ENCODE measurements at places on chromosomes 7 and 10.
A peak's percentile ranks its signal among the peaks of the same experiment; 100 is the strongest.

DNA sequence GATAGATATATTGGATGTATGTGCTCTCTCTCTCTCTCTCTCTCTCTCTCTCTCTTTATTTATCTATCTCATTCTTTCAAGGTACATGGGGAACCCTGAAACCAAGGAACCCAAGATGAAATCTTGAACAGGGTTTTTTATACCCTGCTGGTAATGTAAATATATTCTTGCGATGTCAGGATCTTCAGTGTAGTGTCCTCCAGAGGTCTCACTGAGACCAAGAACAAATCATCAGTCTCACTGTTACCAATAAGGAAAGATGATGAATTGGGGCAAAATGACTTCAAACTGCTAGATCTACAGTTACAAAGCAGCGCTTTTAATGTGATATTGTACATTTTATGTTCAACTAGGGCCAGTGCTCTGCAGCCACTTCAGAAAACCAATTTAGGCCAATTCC, 423.5 kb downstream of the ANKRD7 start:
- DNase-seq = no peak

- DNase-seq = no peak
Measured at GRCh38 chr7:151384352-151384697, 25.5 kb downstream of the WDR86 start.

- no peak for DNase-seq
Measured at GRCh38 chr10:52570490-52570889, 202.1 kb downstream of the MBL2 start.

- DNase-seq = peak; percentile 34
Measured at GRCh38 chr7:42226354-42226941, 10.6 kb downstream of the GLI3 start.

DNA sequence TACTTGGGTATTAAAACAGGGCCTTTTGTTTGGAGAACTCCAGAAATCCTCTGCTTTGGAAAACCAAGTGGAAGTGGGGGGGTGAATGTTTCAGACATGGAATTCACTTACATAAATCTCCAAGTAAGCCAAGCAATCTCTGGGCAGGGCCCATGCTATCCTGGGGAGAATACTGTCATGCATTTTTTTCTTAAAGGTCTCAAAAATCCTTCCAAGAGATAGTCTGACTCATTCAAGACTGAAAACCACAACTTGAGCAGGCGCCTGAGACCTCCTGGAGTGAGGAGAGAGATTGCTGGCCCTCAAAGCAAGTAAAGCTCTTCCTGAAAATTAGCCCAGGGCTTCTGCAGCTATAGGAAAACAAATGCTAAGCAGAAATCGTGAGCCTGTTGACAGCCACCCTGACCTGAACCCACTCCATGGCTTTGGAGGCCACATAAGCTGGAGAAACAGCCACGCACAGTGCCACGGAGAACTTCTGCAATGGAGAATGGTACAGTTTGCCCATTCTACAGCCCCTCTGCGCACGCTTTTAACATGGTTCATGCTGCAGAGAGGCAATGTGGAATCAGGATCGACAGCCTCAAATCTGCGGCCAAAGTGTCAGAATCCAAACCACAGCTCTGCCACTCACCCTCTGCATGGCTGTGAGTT, 203.1 kb upstream of the AUTS2 start:
- peak; percentile 99 for DNase-seq

DNA sequence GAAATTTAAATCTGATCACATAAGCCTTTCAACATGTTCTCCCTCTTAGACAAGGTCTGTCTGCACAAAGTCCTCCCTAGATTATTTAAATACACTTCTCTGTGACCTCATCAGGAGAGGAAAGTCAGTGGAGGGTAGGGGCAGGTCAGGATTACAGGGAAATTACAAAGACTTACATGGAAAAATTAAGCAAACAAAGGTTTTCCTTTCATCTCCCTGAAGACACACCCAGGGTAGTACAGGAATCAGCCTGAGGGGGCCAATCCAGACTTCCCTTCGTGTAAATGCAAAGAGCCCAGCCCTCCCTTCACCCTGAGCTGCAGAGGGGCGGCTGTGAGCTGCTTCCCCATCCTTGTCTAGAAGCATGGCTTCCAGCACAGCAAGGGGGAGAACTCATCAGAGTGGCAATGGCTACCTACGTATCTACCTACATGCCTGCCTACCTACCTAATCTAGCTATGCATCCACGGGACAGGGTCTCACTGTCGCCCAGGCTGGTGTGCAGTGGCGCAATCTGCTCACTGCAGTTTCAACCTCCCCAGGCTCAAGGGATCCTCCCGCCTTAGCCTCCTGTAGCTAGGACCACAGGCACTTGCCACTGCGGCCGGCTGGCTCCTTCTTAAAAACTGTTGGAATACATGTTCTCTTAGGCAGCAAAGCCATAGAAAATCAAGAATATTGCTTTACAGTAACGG, 33.2 kb downstream of the PITRM1 start:
- DNase-seq = no peak

- DNase-seq = no peak
Measured at GRCh38 chr7:76209310-76209709, 7.6 kb downstream of the SRRM3 start.

DNA sequence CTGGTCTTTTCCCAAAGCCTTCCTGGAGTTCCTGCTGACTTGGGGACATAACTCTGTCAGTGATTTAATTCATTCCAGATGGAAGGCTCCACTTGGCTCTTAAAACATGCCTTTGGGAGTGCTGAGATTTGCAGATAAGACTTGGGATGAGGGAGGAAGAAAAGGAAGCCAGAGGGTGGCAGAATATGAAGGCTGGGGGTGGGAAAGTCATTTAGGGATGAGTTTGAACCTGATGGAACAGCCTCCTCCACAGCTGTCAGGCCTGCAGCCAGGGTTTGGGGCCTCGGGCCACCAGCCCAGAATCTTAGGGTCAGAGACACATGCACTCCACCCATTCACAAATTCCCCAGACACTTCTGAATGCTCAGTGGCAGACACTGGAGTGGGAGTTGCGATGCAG, 28.4 kb upstream of the EIF5AL1 start:
- DNase-seq = peak; percentile 95

DNA sequence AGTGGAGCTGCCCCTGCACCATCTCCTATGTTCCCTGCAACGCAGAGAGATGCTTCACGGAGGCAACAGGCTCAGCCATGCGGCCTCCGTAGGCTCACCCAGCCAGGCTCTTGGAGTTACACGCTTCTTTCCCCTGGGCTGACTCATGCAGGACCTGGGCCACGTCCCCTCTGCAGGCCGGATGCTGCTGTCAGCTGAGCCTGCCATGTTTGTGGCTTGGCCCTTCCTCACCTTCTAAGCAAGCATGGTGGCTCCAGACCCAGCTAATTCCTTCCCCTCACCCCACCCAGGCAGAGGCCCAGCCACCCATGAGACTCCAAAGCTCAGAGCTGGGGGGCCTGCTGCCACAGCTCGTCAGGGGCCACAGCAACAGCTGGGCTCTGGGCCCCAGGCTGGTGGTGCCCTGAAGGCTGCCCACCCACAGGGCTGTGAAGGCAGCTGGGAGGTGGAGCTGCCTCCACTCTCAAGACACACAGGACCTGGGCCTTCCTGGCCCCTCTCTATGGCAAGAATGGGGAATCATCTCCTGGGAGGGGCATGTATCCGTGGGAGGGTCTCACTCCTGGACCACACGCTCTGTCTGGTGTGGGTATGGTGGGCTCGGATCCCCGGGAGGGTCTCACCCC, 219.6 kb downstream of the ELFN1 start:
- DNase-seq = peak; percentile 60

- no peak for DNase-seq
Measured at GRCh38 chr10:11901454-11901832, 78.3 kb downstream of the PROSER2 start.

DNA sequence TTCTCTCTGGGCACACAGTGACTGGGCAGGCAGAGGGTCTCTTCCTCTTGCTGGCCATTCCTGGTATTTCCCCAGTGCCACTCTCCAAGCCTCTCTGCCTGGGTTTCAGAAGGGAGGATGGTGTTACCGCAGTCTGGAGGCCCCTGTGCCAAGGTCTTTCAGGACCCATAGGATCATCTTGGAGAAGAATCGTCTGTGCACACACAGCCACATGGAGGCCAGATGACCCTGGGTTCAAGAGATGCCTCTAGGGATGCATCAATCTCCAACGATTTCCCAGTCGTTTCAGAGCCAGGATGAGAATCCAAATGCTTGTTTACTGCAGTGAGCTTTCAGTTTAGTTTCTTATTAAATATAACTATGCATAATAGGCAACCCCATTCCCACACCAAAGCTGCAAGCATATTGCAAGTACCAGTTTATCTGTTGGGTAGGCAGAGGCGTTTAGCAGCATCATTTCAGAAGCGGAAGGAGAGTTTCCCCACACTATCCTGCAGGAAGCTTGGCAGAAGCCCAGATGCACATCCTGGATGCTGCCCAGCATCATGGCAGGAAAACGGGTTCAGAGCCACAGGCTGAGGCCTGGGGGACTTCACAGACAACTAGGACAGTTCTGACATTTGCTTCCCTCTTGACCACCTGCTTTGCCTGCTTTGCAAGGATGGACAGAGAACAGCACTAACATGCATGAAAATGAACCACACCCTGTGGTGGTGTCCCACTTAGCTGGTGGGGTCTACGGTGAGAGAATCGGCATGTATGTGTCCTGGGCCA, 134.7 kb upstream of the FAM20C start:
- no peak for DNase-seq

DNA sequence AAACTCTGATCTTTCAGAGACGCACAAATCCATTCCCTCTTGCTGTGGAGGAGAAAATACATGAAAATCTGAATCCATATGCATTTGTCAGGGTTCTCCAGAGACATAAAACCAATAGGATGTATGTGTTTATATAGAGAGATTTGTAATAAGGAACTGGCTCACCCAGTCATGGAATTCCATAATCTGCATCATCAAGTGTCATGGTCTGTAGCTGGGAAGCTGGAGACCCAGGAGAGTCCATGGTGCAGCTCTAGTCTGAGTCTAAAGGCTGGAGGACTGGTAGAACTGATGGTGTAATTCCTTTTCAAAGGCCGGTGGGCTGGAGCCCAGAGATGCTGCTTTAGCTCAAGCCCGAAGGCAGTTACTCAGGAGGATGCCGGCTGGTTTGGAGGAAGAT, 134.0 kb downstream of the TCF7L2 start:
- peak; percentile 69 for DNase-seq

DNA sequence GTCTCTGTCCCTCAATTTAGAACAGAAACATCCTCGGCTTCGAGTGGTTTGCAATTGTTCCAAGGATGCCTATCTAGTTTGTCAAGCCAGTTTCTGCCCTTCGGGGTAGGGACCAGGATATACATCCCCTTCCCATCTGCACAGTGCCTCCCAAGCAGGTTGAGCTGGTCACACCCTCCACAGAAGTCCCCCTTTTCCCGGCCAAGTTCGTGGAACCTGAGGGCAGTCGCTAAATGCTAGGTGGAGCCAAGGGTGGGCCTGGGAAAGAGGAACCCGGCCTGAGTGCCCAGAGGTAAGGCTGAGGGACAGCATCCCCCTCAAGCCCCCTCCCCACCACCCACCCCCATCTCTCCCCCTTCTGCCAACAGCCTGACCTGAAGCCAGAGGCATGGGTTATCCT, 62.4 kb upstream of the NANOS1 start:
- no peak for DNase-seq

DNA sequence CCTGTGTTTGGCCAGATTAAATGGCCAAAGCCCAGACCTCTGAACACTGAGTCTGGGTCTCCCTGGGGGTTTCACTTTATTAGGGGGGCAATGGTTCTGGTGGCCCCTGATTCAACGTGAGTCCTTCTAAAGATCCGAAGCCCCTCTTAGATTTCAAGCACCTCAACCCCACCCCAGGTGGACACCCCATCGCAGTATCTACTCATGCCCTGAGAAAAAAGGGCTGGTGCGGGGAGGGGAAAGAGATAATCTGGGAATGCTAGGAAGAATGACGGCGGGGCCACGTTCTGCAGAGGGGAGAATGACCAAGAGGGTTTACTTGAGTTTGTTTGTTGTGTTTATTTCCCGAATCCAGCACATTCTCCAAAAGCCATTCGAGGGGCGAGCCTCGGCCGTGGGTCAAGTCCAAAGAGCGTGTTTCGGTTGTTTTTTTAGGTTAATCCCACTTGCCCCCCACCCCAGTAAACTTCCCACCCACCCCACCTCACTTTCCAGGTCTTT, 832 bp downstream of the PDLIM1 start:
- no peak for DNase-seq

- peak; percentile 52 for DNase-seq
Measured at GRCh38 chr10:122062831-122063674, 74.1 kb downstream of the TACC2 start.

- no peak for DNase-seq
Measured at GRCh38 chr7:87933605-87933952, 472 bp upstream of the ADAM22 start.

GRCh38 chr7:106125417-106125816, 13.3 kb upstream of the SYPL1 start:
- peak; percentile 30 for DNase-seq

GRCh38 chr7:101820703-101821102, 3.3 kb downstream of the CUX1 start:
- peak; percentile 52 for DNase-seq

DNA sequence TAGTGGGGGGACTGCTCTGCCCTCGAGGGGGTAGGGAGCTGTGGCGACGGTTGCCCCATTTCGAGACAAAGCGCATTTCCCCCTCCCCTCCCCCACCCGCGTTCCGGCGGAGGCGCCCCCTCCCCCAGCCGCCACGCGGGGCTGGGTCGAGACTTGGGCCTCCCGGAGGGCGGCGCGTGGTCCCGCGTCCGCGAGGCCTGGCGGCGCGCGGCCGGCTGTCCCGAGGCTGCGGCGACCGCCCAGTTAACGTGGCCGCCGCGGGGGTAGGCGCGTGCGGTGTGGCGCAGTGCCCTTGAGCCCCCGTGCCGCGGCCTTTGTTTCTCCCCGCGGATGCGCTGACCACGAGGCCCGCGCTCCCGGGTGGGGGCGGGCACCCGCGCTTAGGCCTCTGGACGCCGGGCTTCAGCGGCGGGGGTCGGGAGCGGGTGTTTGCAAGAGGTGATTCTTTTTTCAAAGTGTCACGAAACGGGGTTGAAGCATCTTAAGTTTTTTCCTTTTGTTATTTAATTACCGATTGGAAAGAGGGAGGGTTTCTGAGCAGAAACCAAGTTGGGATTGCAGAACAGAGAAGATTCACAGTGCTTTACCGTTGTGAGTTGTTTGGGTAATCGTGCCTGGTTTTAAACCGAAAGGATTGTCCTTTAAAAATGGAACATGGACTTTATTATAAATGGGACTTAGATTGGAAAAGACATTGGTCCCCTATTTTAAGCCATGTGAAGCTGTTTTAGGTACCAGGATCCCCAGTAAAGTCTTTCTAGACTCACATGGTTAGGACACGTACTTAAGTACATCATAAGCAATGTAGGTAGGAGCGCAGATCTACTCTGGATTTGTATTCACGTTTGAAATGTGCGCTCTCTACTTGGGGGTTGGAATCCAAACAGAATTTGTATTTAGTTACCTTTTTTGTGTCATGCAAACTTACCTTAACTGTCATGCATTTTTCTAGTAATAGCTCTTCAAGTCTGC, 760 bp downstream of the CBX3 start:
- peak; percentile 61 for DNase-seq

DNA sequence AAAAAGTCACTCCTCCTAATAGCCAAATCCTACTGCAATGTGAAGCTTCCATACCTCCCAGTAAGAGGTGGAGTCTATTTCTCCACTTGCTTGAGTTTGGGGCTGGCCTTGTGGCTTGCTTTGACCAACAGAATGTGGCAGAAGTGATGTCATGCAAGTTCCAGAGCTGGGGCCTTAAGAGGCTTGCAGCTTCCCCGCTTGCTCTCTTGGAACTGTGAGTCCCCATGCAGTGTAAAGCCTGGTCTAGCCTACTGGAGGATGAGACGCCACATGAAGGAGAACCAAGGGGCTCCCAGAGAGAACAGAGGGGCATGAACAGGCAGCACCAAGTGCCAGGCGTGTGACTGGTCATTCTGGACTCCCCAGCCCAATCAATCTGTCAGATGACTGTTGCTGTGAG, 58.6 kb upstream of the OPALIN start:
- peak; percentile 15 for DNase-seq

- no peak for DNase-seq
Measured at GRCh38 chr10:107011105-107011504, 153.4 kb downstream of the SORCS1 start.
